T-cell (primary cell): ENCODE measurements at places on chromosomes 12 and 14. TPM values are rescaled to one million over a fixed set of nuclear protein-coding genes. Genes with fewer than 3 reads are reported as not detected.

- no peaks in the 10 kb centered on the region for H3K27me3 ChIP-seq
- H3K36me3 ChIP-seq: peaks cover 92% of the 10 kb centered on the region
- no peaks in the 10 kb centered on the region for H3K4me1 ChIP-seq
- DNase-seq: no peak
Measured at GRCh38 chr12:113170926-113171325, 14.4 kb downstream of the DDX54 start.

TCL1A gene
- 2.6 TPM for total RNA-seq

TAS2R50 gene
- 2.2 TPM for total RNA-seq

DNA sequence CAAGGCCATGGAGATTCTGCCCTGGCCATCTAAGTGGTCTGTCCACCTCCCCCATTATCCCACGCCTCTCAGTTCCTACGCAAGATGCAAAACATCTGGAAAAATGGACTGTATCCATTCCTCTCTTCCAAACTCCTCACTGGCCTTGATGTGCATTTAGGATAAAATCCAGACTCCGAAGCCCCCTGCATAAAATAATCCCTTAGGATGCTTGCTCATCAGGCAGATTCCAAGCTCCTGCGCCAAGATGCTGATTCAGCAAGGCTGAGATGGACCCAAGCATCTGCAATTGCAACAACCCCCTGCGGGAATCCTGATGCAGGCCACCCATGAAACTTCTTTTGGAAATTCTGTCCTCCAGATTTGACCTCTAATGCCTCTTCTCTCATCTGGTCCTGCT is 81.6 kb downstream of the SPRING1 start:
- peaks cover 25% of the 10 kb centered on the region for H3K27me3 ChIP-seq
- H3K27ac ChIP-seq: no peak overlapping the region
- H3K4me1 ChIP-seq: no peaks in the 10 kb centered on the region
- DNase-seq: no peak
- no peak overlapping the region for H3K4me3 ChIP-seq

NAA30 gene
- total RNA-seq: 13.6 TPM

DNA sequence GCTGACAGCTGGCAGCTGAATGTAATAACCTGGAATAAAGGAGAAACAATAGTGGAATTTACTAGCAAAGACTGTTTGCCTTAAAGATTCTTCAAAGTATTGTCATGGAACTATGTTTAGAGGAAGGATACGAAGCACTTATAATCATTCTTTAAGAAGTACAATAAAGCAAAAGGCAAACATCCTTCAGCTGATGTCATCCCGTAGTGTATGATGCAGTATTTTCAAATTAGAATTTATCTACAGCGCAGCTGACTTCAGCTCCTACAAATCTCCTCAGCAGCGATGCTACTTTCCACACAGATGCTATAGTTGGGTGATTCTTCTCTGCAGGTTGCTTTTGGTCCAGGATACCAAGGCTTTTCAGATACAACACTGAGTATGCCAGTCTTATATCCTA is 31.5 kb downstream of the CLEC1A start:
- no peak overlapping the region for H3K4me3 ChIP-seq
- no peaks in the 10 kb centered on the region for H3K4me1 ChIP-seq
- DNase-seq: no peak
- H3K36me3 ChIP-seq: no peaks in the 10 kb centered on the region
- no peak overlapping the region for H3K27ac ChIP-seq

SLC8A3 gene
- total RNA-seq: not detected

- no peaks in the 10 kb centered on the region for H3K36me3 ChIP-seq
- H3K27ac ChIP-seq: no peak overlapping the region
- peaks cover 14% of the 10 kb centered on the region for H3K27me3 ChIP-seq
- no peak overlapping the region for H3K4me3 ChIP-seq
- H3K4me1 ChIP-seq: peaks cover 6% of the 10 kb centered on the region
Measured at GRCh38 chr12:2963760-2964292, 4.6 kb downstream of the TEAD4 start.

DNA sequence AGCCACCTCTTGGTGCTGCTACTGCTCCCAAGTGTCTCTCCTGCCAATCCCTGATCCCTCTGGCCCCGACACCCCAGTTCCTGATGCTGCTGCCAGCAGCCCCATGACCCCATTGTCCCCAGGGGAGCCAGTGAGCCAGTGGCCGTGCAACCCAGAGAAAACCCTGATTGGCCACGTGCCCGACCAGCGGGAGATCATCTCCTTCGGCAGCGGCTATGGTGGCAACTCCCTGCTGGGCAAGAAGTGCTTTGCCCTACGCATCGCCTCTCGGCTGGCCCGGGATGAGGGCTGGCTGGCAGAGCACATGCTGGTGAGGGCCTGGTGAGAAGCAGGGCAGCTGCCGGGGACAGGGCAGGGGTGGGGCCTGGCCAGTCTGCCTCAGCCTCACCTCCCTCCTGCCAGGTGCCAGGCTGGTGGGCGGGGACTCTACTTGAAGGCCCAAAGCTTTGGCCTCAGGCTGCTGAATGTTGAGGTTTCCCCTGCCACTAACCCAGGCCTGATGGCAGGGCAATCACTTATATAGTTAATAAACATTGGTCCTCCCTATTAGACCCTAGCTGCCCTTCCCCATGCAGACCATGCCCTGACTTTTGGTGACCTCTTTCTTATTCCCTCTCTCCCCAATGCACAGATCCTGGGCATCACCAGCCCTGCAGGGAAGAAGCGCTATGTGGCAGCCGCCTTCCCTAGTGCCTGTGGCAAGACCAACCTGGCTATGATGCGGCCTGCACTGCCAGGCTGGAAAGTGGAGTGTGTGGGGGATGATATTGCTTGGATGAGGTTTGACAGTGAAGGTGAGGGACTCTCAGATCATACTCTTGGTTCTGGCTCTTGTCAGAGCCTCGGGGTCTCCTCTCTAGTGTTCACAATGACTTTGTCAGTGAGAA is 5.1 kb downstream of the PCK2 start:
- peaks cover 14% of the 10 kb centered on the region for H3K4me1 ChIP-seq
- H3K27me3 ChIP-seq: no peaks in the 10 kb centered on the region
- DNase-seq: no peak
- H3K27ac ChIP-seq: no peak overlapping the region

ANKS1B gene
- total RNA-seq: 0.47 TPM

GRCh38 chr14:67722293-67722692 is 20.6 kb downstream of the RDH12 start:
- H3K27ac ChIP-seq: no peak overlapping the region
- H3K36me3 ChIP-seq: no peaks in the 10 kb centered on the region
- no peaks in the 10 kb centered on the region for H3K4me1 ChIP-seq
- DNase-seq: no peak

GRCh38 chr12:18752947-18753346 is 15.0 kb downstream of the CAPZA3 start:
- H3K27ac ChIP-seq: no peak overlapping the region
- no peaks in the 10 kb centered on the region for H3K27me3 ChIP-seq
- DNase-seq: no peak
- no peaks in the 10 kb centered on the region for H3K36me3 ChIP-seq

GRCh38 chr14:103562179-103562428 is 353 bp downstream of the BAG5 start:
- H3K27me3 ChIP-seq: no peaks in the 10 kb centered on the region
- H3K36me3 ChIP-seq: peaks cover 30% of the 10 kb centered on the region
- peak overlapping the region; percentile 75 for H3K4me3 ChIP-seq

GRCh38 chr14:64952598-64953309 is 10.2 kb upstream of the GPX2 start:
- no peak overlapping the region for H3K4me3 ChIP-seq
- no peak for DNase-seq
- no peak overlapping the region for H3K27ac ChIP-seq
- H3K36me3 ChIP-seq: peaks cover 17% of the 10 kb centered on the region
- H3K27me3 ChIP-seq: no peaks in the 10 kb centered on the region

DNA sequence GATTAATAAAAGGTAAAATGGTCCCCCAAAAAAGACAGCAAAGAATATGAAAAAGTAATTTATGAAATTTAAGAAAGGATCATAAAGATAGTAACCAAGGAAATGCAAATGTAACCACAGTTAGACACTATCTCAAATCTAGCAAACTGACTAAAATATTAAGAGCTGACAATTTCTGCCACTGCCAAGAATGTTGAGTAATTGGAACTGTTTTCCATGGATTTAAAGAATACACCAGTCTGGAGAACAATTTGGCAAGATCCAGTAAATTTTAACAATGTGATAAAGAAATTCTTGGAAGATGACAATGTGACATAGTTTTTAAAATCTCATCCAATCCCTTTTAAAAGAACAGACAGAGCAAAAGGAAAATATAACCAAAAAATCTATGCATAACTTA is 798.0 kb upstream of the MGAT4C start:
- no peaks in the 10 kb centered on the region for H3K4me1 ChIP-seq
- no peak overlapping the region for H3K27ac ChIP-seq
- no peaks in the 10 kb centered on the region for H3K27me3 ChIP-seq
- no peak overlapping the region for H3K4me3 ChIP-seq
- H3K36me3 ChIP-seq: no peaks in the 10 kb centered on the region

DNA sequence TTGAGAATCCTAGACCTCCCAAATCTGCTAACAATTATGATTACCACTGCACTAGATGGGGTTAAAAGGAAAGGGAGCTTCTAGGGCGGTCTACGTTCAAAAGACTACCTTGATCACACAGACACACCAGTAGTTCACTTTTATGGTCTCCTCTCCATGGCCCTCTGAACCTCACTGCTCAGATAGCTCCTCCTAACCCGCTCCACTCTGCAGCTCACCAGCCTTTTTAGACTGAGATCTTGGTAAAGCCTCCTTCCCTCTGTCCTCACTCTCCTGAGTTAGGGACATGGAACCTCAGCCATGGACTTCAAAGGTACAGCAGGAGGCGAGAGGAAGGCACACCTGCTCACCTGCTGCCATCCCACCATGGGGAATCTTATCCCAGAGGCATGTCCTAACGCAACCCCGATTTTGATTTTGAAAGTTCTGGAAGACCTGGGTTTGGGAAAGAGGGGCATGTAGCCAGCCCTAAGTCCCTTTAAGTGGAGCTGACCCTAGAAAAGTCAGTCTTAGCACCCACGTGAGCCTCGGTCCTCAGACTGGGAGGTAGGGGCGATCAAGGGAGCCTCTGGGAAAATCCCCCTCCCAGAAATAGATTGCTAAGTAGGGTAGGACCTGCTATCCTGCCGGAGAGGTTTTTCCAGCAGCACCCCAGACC is 1.3 kb downstream of the ZNF219 start:
- H3K4me3 ChIP-seq: peak overlapping the region; percentile 33
- no peaks in the 10 kb centered on the region for H3K36me3 ChIP-seq
- H3K27ac ChIP-seq: peak overlapping the region; percentile 71
- DNase-seq: no peak

DNA sequence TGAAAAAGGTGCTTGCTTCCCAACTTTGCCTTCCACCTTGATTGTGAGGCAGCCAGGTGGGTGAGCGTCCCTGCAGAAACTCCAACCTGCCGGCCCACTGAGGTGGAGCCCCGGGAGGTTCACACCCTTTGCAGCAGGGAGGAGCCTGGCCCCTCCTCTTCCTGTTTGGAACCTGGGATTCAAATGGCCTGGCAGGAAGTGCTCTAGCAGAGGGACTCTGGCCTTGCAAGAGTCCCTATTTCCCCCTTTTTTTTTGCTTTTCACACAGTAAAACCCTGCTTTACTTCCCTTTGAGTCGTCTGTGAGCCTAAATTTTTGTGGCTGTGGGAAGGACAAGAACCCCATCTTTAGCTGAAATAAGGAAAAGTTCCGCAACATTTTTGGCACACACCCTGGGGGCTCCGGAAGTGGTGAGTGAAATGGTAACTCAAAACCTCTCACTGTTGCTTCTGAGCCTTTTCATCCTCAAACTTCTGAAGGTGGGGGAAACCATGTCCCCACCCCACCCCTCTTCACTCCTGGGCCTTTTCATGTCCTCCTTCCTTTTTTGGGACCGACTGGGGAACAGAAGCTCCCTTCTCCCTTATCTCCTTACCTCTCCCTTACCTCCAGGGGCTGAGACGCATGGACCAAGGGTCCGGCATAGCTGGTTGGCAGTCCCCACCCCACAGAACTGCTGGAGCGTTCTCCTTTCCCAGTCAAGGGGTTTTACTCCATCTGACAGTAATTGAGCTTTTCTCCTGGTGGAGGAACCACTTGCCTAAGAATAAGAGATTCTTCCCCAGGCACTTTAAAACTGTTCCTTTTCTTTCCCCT is 102.0 kb downstream of the KCNMB4 start:
- no peak overlapping the region for H3K4me3 ChIP-seq
- H3K36me3 ChIP-seq: no peaks in the 10 kb centered on the region
- no peak for DNase-seq
- H3K27me3 ChIP-seq: no peaks in the 10 kb centered on the region
- H3K27ac ChIP-seq: no peak overlapping the region
